Right hindlimb (tissue), 1 donor: ENCODE measurements at places on chromosomes 7 and 10.

- no peak for DNase-seq
Observed at GRCh38 chr10:123145542-123146012, 2.4 kb upstream of the HMX2 start.

DNA sequence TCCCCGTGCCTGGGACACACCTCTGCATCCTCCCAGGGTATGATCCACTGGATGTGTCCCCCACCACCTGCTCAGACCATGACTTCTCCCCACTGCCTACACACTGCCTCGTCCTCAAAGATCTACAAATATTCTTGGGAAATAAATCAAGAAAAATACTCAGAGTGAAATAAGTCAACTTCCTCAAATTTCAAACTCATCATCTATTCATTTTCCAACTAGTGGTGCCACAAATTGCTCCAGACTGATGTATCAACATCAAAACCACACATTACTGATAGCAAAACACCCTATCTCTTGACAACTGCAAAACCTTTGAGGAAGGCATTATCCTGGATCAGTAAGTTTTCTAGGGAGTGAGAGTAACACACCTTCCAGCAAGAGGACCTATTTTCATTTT lies 87.7 kb downstream of the GRB10 start:
- no peak for DNase-seq

DNA sequence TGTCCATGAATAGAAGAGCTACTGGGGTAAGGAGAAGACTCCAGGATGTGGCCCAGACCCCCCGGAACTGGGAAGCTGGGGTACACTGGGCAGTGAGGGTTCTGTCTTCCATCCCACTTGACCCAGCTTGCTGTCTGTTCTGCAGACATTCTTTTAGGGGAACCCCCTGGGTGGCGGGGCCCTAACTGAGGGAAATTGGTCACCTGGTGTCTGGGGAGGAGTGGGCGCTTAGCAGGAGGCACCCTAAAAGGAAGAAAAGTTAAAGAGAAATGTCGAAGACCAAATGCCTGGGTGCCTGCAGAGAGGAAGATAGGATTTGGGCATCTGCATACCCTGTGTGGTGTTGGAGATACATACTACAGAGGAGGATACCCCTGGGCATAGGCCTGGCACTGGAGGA lies 1.0 kb downstream of the AP1S1 start:
- no peak for DNase-seq

- no peak for DNase-seq
Observed at GRCh38 chr7:79453266-79453557, 255 bp downstream of the MAGI2 start.

DNA sequence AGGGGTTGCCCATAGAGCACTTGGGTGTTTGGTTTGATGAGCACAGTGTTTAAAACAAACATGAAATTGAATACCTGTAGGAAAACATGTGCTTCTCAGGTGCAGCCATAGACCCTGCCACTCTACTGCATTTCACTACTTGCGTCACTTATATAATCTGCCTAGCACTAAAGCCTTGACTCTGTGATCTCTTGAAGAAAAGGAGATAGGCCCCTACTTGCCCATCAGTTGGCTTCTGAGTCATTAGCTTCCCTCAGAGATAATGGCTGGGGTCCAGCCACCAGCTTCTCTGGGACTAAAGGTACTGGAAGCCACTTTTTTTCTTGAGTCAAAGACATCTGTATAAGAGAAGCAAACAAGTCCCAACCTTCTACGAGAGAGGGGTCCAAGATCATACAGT lies 45.9 kb upstream of the BTRC start:
- no peak for DNase-seq

DNA sequence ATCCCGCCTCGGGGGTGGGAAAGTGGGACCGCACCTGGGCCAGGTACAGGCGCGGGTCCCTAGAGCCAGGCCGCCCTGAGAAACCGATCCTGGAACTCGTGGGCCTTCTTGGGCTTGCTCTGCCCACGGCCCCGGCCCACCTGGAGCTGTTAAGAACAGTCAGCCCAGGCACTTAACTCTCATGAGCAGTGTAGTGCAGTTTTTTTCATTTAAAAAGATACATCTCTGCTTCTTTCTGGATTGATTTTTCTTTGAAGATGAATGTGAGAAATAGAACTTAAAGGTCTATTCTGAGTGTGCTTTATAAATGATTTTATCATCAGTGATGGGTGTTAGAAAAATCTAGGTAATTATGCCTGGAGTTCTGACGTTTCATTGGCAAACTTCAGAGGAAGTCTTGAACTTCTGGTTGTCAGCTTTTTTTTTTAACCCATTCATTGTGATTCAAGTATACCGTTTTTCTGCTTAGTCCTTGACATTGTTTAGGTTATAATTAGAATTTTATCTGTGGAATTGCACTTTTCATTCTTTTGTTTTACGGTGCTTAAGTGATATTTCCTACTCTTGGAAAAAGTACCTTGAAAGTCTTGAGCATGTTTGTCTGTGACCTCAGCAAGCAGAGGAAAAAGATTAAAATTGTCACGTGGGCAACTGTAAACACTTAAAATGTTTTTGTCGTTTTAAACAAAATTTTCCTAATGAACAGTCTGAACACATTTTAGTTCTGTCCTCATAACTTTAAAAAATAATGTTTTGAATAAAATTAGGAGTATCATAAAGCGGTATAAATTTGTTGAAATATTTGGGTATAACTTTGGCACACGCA lies 906 bp downstream of the CDK1 start:
- DNase-seq: no peak

DNA sequence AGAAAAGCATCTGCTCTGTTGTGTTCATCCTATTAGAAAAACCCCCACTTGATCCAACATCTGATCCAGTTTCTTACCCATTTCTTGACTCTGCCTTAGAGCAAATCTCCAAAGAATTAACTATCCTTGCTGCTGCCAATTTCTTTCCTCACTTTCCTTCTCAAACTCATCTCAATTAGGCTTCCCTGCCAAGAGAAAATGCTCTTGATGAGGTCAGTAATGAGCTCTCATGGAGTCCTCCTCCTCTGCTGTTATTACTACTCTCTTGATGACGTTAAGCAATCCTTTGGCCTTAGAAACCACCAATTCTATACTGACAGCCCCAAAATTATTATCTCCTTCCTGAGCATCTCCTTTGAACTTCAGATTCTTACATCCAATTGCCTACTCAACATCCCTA lies 162.0 kb upstream of the FAM13C start:
- no peak for DNase-seq

GRCh38 chr7:94529516-94529915 lies 19.9 kb downstream of the CASD1 start:
- DNase-seq: no peak

- DNase-seq: no peak
Observed at GRCh38 chr7:108407676-108408075, 48.6 kb downstream of the NRCAM start.

GRCh38 chr10:22435650-22436049 lies 90.4 kb downstream of the SPAG6 start:
- DNase-seq: no peak

GRCh38 chr10:61890881-61891409 lies 10.6 kb upstream of the ARID5B start:
- DNase-seq: no peak

GRCh38 chr7:104901240-104901619 lies 112.8 kb upstream of the KMT2E start:
- no peak for DNase-seq

DNA sequence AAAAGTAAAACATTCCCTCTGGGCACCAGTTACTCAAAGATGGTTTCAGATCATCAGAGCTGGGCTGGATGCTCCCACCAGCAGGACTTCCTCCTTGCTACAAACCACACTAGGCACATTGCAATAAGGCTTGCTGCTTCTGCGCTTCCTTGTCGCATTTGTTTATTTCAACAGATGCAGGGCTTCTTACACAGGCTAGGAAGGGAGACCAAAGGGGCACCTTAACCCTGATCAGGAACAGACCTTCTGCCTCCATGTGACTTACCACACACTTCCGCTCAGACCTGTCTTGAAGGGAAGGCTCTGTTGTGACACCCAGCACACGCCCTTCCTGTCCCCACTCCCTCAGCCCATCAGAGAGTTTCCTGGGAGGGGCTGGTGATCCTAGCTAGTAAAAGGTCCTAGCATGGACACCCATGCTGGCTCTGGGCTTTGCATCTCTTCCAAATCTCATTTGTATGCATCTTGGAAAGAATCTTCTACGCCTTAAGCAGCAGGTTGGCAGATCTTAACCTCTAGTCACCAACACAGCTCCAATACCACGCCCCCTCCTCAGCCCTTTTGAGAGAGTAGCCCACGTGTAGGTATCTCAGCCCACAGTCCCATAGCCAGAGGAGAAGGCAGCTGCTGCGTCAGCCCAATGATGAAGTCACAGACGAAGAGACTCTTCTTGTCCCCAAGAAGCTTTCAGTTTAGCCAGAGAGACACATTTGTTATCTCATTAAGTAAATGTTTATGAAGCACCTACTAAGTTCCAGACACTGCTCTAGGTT lies 47.1 kb upstream of the SVIL start:
- no peak for DNase-seq

DNA sequence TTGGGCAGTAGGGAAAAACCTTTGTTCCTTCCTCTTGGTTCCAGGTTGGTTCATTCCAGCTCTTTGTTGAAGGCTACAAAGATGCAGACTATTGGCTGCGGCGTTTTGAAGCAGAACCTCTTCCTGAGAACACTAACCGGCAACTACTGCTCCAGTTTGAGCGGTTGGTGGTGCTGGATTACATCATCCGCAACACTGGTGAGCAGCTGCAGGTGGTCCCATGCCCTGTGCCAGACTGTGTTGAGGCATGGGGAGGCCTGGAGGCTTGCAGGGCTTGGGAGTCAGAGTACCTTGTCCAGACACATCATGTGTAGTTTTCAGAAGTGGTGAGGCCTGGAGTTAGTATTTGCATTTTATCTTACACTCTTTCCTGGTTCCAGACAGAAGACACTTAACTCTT lies 16.3 kb downstream of the PI4K2A start:
- DNase-seq: no peak

GRCh38 chr7:118079369-118079768 lies 104.6 kb upstream of the LSM8 start:
- DNase-seq: no peak

DNA sequence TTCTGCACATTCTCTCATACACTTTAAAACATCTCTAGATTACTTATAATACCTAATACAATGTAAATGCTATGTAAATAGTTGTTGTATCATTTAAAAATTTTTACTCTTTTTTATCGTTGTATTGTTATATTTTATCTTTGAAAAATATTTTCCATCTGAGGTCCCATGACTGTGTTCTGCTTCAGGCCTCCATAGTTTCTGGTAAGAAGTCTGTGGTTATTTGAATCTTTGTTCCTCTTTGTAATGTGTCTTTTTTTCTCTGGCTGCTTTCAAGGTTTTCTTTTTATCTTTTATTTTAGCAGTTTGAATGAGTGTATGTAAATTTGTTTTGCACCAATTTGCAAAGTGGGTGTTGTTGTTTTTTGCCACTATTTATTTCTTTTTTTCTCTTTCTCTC lies 263.1 kb downstream of the RPS24 start:
- DNase-seq: no peak

GRCh38 chr10:106615081-106615480 lies 549.4 kb downstream of the SORCS1 start:
- DNase-seq: no peak

DNA sequence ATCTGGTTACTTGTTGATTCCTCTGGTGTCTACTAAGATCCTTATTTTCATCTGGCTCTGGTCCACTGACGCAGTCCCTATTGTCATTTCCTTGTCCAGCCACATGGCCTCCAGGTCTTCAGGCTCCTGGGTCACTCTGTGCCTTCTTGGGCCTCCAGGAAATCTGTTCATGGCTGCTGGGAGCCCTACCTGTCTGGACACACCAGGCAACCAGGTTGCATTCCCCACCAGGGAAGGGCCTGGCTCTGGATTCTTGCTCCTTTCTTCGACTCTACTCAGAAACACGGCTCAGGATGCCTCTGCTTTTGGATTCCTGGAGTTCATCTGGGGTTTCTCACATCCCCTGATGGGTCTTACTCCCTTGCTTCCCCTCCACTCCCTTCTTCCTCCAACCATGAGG lies 8.0 kb upstream of the PPIF start:
- DNase-seq: no peak

DNA sequence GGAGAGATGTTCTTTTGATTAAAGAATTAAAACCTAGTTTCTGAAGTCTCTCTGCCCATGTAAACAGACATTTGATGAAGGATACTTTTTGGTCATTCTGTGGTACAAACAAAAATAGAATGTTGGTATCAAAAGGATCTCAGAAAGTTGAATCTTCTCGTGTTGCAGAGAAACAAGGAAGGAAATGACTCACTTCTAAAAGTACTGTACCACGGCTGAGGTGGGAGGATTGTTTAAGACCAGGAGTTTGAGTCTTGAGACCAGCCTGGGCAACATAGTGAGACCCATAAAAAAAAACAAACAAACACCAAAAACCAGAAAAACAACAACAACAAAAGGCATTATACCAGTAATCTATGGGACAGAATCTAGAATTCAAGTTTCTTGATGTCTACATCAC lies 69.7 kb downstream of the PRSS58 start:
- no peak for DNase-seq

DNA sequence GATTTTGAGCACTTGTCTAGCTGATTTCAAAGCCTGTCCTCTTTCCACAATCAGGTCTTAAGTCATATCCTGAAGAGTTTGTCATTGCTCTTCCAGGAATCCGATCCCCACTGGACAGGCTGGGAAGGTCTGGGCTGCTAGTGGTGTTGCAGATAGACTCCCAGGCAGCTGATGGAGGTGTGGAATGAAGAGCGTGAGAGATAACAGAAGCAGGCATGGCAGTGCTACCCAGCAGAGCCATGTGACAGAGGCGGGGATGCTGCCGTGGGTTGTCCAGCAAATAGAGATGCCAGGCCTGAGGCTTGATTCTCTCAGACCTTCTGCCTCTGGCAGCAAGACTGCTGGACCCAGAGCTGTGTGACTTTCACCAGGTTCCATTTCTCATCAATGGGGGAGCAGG lies 116.5 kb upstream of the EEPD1 start:
- DNase-seq: no peak

DNA sequence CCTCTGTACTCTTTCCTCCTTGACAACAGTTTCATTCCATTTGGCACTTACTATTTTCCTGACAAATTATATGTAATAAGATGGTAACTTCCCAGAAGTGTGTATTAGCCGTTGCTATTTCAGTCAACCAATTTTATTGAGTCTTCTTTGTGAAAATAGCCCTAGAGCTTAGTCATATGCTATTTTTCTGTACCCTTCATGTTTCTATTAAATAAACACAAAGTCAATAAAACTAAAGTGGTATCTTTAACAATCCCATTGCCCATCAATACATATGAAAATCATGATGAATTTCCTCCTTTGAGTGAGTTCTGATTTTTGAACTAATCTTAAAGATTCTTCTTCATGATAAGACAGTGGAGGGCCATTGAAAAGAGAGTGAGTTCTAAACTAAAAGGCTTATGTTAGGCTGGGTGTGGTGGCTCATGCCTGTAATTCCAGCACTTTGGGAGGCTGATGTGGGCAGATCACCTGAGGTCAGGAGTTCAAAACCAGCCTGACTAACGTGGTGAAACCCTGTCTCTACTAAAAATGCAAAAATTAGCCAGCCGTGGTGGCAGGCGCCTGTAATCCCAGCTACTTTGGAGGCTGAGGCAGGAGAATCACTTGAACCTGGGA lies 5.9 kb upstream of the MYPN start:
- DNase-seq: no peak

- DNase-seq: no peak
Observed at GRCh38 chr7:128304212-128304611, 39.5 kb downstream of the RBM28 start.

GRCh38 chr7:81887098-81888090 lies 117.5 kb upstream of the HGF start:
- no peak for DNase-seq
